Mesenchymal stem cell (in vitro differentiated cells and primary cell): ENCODE measurements at places on chromosomes 16 and 17.

GRCh38 chr17:19672009-19672750 is 23.6 kb downstream of the ALDH3A2 start:
- no peak for DNase-seq

DNA sequence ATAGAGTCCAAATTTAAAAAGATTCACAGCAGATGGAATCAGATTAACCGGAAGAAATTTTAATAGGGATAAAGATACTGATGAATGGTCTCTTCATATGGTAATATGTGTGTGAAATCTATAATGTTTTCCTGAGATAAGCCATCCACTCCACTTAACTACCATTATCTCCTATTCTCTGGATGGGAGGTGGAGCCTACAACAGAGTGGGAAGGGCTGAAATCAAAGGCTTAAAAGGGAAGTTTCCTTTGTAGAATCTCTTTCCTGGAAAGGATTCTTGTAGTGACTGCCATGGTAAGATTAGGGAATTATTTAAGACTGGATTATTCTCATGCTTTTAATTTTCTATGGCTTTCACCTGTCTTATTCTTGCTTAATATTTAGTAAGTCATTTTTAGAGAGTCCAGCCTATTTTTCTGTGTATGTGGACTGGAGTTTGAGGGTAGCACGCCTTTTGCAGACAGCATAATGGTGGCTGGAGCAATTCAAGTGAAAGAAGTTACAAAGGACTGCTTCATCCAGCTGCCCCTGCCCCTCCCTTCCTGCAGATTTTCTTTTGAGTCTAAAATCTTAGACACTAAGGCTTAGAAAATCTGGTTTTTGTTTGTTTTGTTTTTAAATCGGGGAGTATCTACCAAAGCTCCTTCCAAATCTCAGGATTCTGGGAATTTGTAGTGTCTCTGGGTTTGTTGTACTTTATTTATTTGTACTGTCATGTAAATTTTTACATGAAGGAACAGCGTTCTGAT is 26.5 kb downstream of the KAT7 start:
- DNase-seq, result no peak

DNA sequence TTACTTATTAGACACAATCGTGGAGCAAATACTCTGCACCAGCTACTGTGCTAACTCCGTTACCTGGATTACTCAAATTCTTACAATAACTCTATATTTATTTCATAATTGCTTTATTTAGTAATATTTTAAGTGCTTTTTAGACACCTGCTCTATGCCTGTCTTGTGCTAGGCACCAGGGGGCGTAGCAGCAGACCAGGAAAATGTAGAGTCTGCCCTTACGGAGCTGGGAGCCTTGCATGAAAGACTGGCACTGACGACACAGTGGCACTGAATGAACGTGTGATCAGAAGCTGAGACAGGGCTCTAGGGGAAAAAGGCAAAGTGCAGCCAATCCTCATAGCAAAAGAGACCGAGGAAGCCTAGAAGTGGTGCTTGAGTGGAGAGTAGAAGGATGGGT is 486.5 kb downstream of the CDH13 start:
- no peak for DNase-seq

GRCh38 chr16:23682181-23682580 is 3.5 kb downstream of the PLK1 start:
- DNase-seq, result peak; percentile 23

DNA sequence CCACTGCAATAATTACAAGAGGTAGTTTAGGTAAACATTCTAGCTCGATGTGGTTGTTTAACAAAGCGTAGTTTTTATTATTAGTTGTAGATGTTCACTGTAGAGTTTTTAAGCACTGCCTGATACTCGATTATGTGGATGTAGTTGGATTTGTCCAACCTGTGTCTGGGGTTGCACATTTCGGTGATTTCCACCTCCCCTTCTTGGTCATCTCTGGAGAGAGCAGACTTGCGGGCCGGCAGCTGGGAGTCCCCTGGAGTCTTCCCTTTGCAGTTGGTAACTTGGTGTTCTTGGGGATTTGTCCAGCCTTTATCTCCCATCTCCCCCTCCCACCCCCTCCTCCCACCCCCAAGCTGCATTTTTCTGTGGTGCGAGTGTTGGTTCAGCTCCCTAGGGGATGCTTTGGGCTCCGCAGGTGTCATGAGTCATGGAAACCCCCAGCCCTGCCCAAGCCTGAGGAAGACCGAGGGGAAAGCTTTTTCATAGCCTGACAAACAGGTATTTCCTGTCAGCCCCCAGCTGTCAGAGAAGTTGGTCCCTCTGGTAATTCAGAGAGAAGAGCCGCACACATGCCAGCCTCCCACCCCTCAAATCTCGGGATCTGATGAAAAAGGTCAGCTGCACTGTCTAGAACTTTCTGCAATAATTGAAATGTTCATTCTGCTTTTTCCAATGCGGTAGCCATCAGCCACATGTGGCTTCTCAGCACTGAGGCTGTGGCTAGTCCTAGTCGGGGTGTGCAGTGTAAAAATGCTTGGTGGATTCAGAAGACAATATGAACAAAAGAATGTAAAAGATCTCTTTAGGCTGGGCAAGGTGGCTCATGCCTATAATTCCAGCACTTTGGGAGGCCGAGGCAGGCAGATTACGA is 50.3 kb downstream of the KSR1 start:
- DNase-seq, result no peak
